Right lobe of liver (tissue), 6 donors: ENCODE measurements at places on chromosomes 7 and 10. TPM values are rescaled to one million over a fixed set of nuclear protein-coding genes. Genes with fewer than 3 reads are reported as not detected.

DNA sequence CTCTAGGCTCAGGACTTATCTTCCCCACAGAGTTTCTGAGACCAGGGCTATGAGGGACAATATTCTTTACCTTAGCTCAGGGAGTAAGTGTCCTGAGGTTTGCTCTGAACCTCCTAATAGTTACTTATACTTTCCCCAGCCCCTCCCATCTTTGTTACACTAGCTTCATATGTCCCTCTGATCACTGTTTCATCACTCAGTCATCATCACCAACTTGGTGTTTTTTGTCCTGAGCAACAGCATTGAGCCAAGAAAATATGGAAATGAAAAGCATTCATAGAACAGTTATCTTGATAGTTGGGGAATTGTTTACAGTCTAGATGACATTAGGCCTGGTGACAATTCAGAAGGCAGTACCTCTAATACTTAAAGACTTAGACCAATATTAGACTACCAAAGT lies at the start of gene PRSS37:
Gene PRSS37 (minus strand): TSS at position 101 of the 400 bp plus-strand sequence. CDS start 436 bp downstream, outside the sequence.
- DNase-seq: no peak

DNA sequence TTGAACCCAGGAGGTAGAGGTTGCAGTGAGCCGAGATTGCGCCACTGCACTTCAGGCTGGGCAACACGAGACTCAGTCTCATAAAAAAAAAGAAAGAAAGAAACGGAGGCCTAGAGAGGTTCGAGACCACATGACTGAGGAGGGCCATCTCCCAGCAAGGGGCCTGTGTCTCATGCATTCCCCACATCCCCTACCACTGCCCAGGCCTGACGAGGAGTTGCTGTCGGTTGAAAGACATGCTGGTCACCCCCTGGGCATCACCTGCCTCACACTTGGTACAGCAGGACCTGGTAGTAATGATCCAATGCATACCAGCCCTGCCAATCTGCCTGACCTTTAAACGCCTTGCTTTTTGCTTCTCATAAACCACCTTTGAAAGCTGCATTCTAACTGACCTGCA lies 85.9 kb downstream of the DLG5 start:
- DNase-seq: no peak

LEP gene
- not detected for total RNA-seq

- no peak for DNase-seq
Observed at GRCh38 chr10:4677296-4678021, 148.5 kb upstream of the AKR1E2 start.

GRCh38 chr7:150629347-150629746 lies 2.8 kb downstream of the GIMAP6 start:
- DNase-seq: no peak

- DNase-seq: no peak
Observed at GRCh38 chr10:35824704-35825103, 182.6 kb upstream of the FZD8 start.

GRCh38 chr7:138460176-138460648 lies at the start of gene TRIM24:
TRIM24 (plus strand) TSS chr7:138460259; CDS start chr7:138460549, 290 bp downstream.
- peak; percentile 99 for DNase-seq

- DNase-seq: no peak
Observed at GRCh38 chr10:116088985-116089384, 184.0 kb downstream of the GFRA1 start.

DNA sequence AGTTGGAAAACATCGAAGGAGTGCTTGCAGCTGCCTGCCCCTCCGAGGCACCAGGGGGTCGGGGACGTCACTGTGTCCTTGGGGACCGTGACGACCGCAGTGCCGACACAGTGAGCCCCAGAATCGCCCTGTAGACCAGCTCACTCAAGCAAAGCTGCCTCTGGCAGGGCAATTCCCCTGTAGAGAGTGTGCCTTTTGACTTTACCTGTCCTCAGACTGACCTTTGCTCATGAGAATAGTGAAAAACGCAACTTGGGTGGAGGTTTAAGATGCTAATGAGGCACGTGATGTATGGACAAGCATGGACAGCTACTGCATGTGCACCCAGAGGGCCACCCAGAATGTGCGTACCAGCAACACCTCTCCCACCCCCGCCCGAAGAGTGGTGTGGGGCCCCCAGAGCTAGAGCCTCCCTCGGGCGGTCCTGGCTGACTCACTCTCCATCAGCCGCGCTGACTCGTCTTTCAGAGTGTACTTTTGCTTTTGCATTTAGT lies 271.9 kb downstream of the ADARB2 start:
- no peak for DNase-seq

TDRD1 gene
- total RNA-seq: 0.15 TPM

- no peak for DNase-seq
Observed at GRCh38 chr7:26898891-26899290, 34.5 kb upstream of the SKAP2 start.

- peak; percentile 39 for DNase-seq
Observed at GRCh38 chr10:24901686-24902399, 50.6 kb downstream of the PRTFDC1 start.

- no peak for DNase-seq
Observed at GRCh38 chr10:51832652-51833383, 133.4 kb upstream of the CSTF2T start.

DNA sequence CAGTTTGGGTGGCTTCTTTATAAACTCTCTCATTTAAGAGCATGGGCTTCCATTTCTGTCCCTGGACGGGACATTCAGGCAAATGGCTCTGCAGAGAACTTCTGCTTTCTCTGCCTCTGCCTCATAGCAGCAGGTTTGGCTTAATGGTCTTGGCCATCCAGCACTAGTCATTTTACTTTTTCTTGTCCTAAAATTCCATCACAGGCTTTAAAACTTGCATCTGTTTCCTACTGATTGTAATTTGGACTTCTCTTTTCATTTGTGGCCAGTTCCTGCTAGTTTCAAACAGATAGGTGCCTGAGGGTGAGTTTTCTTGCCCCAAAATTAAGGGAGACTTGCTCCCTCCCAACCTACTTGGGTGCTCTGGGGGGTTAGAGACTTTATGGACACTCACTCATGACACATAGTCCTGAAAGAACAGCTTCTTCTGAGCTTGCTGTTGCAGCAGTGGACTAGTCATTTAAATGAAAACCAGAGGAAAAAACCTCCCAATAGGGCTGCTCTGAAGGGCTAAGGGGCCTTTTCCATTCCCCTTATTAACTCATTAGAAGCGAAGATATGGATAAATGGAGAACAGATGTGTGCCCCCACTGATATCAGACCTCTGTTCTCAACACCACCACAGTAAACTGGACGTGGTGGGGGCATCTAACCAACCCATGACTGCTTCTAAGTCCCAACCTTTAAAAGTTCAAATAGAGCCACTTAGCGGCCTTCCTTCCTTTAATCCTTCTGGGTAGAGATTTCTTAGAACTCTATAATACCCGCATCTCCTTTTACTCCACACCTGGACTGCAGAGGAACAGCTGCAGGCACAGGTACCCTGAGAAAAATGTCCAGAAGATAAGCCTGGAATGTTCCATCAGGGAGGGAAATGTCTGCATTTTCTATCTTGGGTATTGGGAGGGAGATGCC lies 38.8 kb downstream of the SVOPL start:
- DNase-seq: no peak

DNA sequence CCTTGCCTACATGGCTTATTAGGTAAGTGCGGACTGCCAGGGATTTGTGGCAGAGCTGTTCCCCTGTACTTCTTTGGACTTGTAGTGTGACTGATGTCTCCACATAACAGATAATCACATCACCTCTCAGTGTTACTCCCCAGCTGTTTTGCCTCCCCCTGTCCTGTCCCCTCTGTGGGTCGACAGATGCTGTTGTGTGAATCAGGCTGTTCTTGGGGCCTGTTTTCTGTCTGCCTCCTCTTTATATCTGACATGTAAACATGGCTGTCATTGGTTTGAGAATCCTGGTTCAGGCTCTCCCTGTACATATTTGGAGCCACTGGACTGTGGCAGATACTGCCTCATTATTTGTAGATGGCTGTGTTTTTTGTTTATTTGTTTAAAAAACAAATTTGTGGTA lies 22.7 kb downstream of the CCNY start:
- no peak for DNase-seq

DNA sequence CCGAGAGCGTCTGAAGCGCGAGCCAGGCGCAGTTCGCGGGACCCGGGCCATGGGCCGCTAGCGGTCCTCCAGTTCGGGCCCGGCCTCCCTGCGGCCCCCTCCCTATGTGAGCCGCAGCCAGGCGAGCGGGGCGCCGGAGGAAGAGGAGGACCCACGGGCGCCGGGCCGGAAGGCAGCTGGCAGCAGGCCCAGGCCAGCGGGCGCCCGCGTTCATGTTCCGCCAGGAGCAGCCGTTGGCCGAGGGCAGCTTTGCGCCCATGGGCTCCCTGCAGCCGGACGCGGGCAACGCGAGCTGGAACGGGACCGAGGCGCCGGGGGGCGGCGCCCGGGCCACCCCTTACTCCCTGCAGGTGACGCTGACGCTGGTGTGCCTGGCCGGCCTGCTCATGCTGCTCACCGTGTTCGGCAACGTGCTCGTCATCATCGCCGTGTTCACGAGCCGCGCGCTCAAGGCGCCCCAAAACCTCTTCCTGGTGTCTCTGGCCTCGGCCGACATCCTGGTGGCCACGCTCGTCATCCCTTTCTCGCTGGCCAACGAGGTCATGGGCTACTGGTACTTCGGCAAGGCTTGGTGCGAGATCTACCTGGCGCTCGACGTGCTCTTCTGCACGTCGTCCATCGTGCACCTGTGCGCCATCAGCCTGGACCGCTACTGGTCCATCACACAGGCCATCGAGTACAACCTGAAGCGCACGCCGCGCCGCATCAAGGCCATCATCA lies 1.1 kb downstream of the ADRA2A start:
- no peak for DNase-seq

DNA sequence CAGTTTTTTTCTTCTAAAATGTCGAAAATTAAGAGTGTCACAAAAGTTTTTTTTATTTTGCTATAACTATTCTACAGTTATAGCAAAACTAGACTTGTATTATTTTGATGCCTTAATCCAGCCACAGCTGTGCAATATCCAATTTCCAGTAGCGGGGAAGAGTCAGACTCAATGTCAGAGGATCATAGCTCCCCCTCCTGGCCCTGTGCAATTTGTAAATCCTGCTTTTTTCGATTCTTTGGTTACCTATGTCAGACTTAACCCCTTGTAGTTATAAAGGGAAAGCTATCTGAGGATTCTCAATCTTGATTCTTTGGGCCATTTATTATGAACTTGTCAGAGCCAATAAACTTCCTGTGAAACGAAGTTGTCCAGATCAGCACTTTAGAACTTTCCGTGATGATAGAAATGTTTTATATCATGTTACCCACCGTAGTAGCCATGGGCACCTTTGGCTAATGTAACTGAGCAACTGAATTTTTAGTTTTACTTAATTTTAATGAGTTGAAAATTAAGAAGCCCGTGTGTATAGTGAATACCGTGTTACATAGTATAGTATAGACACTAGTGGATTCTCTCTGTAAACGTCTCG lies 87.7 kb upstream of the PRKCQ start:
- DNase-seq: no peak

- DNase-seq: no peak
Observed at GRCh38 chr10:129900825-129901224, 63.2 kb downstream of the EBF3 start.

DUSP5 gene
- total RNA-seq: 17.4 TPM

SYT15 gene
- 0.74 TPM for total RNA-seq

GRCh38 chr10:96610817-96611216 lies 24.0 kb upstream of the TM9SF3 start:
- no peak for DNase-seq

DNA sequence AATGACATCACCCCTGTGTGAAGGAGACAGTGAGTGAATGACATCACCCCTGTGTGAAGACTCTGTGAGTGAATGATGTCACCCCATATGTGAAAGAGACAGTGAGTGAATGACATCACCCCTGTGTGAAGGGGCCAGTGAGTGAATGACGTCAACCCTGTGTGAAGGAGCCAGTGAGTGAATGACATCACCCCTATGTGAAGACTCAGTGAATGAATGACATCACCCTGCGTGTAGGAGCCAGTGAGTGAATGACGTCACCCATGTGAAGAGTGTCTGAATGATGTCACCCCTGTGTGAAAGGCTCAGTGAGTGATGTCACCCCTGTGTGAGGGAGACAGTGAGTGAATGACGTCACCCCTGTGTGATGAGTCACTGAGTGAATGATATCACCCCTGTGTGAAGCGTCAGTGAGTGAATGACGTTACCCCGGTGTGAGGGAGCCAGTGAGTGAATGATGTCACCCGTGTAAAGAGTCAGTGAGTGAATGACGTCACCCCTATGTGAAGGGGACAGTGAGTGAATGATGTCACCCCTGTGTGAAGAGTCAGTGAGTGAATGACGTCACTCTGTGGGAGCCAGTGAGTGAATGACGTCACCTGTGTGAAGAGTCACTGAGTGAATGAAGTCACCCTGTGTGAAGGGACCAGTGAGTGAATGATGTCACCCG lies 478.1 kb downstream of the PTPRN2 start:
- no peak for DNase-seq

GRCh38 chr7:33789871-33790630 lies 115.3 kb upstream of the BMPER start:
- DNase-seq: no peak

DNA sequence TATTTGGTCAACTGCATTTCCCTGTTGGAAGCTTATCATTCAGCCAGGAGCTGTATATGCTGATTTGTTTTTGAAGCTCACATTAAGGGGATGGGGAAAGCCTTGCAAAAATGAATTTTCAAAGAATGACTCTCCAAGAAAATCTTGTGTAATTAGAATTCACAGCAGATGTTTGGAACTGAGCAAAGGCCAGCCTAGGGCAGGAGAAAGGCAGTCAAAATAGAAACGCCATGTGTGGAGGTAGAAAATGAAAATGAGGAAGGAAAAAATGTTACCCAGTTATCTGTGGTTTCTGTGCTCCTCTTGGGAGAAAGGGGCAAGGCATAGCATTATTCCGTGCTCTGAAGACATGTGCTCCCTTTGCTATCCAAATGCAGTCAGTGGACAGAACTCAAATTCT lies 93.5 kb downstream of the NRP1 start:
- DNase-seq: no peak

GRCh38 chr7:112067200-112067599 lies 139.0 kb downstream of the DOCK4 start:
- no peak for DNase-seq

GRCh38 chr7:34949361-34949760 lies 87.9 kb downstream of the DPY19L1 start:
- no peak for DNase-seq

GRCh38 chr7:44400033-44400511 lies 74.7 kb upstream of the CAMK2B start:
- DNase-seq: no peak

- DNase-seq: no peak
Observed at GRCh38 chr7:151686826-151687225, 167.1 kb upstream of the RHEB start.

GRCh38 chr10:92517034-92517655 lies 56.7 kb downstream of the IDE start:
- DNase-seq: no peak

GRCh38 chr10:17200001-17200911 lies 1.2 kb downstream of the TRDMT1 start:
- DNase-seq: no peak

DNA sequence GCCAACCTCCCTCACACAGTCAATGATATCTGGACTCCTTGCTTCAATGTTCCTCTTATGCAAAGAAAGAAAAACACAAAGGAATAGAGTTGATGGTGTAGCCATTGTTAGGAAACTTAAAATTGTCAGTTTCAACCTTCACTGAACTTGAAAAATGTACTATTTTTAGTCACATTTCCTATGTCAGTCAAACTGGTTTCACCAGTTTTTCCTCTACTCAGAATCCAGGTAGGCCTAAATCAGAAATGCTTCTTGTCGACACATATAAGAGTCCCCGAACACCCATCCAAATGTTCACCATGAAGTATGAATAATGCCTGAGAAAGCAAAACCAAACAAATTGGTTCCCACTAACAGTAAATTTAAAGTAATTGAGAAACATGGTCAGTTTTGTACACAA lies 42.4 kb upstream of the ZMYND11 start:
- no peak for DNase-seq

GRCh38 chr7:141074162-141074991 lies 513 bp downstream of the TMEM178B start:
- DNase-seq: no peak
